Psoas muscle (tissue), 8 donors: ENCODE measurements at places on chromosomes 1 and 21. TPM values are rescaled to one million over a fixed set of nuclear protein-coding genes. Genes with fewer than 3 reads are reported as not detected.

The PRELP gene
- 5.4 TPM for polyA plus RNA-seq

DNA sequence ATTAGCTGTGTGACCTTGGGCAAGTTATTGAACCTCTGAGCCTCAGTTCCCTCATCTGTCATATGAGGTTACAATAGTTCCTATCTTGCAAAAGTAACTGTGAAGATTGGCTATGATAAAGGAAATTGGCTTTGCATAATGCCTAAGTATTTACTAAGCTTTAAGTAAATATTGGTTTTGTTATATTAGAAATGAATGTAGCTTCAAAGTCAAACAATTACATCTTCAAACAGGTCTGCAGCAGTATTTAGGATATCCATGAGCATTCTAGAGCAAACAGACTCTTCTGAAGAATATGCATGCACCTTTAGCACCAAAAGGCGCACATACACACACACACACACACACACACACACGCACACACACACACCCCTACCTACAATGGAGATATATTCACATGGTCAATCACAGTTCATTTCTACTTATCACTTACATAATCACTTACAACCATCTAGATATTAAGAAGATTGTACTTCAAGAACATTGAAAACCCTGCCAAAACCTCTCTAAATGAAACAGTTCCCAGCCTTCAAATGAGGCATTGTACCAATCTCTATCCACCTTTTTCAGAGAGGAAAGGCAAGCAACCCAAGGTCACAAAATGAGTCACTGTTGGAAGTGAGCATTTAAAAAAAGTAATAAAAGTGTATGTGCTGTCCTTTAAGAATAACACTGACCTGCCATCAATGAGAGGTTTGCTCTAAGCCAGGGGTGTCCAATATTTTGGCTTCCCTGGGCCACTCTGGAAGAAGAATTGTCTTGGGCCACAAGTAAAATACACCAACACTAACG lies 13.4 kb upstream of the FAM43B start:
- no peak for DNase-seq

- DNase-seq, result no peak
Measured at GRCh38 chr1:231724876-231725647, 98.5 kb downstream of the DISC1 start.

GRCh38 chr1:89060091-89060490 lies 4.9 kb downstream of the GBP1 start:
- DNase-seq, result no peak

GRCh38 chr21:27796106-27796505 lies 829.2 kb upstream of the ADAMTS5 start:
- DNase-seq, result no peak

GRCh38 chr1:67190942-67191341 lies 24.7 kb downstream of the IL23R start:
- DNase-seq, result no peak

The FBXO2 gene
- polyA plus RNA-seq, result 20.9 TPM

GRCh38 chr1:167463080-167463479 lies 55.2 kb downstream of the CD247 start:
- DNase-seq, result no peak

DNA sequence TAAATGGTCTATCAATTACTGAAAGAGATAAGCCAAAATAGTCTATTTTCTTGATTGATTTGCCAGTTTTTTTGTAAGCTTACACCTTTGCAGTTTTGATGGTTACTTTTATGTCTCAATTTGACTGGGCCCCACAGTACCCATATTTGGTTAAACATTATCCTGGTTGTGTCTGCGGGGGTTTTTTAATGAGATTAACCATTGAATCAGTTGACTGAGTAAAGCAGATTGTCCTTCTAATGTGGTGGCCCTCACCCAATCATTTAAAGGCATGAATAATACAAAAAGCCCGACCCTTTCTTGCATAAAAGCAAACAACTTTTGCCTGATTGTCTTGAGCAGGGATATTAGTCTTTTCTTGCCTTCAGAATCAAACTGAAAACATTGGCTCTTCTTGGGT lies 650.0 kb upstream of the RGS18 start:
- no peak for DNase-seq

- no peak for DNase-seq
Measured at GRCh38 chr1:66380452-66381212, 153.3 kb upstream of the SGIP1 start.

DNA sequence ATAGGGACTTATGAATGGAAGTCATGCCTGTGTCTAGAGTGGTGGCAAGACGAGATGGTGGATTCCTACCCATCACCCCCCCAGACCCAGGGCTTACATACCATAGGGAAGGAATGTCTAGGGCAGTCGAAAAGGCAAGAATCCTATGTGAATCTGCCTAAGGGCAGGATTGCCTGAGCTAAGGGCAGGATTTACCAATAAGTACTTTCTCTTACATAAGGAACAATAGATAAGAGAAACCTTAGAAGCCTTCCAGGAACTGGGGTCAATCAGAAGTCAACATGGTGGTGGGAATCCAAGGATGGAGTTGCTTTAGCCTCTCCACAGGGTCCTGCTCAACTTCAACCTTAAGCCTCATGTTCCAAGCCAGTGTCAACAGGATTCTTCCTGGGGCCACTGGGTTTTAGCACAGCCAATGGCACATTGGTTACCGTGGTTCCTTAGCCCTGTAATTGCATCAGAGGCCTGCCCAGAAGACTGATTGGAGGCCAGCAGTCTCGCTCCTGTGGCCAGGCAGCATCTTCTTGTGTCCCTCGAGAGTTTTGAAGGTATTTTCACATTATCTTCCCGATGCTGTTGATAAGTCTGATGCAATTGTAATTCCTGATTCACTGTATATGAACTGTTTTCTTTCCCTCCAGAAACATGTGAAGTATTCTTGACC lies 20.7 kb downstream of the BACE2 start:
- no peak for DNase-seq

GRCh38 chr1:221740993-221741702 lies 741 bp downstream of the DUSP10 start:
- DNase-seq, result peak; percentile 53

DNA sequence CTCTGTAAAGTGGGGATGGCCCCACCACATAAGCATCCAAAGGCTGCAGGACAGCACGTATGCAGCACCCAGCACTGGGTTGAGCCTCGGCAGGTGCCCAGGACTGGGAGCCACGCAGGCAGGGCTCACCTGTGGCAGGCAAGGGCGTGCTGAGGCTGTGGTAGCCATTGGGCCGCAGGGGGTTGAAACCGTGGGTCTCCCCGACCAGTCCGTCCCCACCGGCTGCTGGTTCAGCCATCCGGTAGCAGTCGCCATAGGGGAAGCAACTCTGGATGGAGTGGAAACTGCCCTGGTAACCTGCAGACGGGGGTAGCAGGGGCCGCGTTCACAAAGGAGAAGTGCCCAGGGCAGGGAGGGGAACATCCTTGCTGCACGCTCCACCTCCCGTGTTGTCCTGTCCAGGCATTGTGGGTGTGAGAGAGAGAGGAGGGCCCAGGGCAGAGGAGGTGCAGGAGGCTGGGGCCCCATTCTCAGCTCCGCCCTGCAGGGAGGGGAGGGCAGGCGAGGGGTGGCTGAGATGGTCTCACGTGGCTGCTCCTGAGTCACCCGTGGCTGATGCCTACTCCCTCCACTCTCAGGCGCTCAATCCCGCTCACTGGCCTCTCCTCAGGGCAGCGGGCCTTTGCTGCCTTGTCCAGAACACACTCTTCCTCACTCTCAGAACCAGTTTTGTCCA lies 49.9 kb downstream of the DMRTB1 start:
- DNase-seq, result no peak

DNA sequence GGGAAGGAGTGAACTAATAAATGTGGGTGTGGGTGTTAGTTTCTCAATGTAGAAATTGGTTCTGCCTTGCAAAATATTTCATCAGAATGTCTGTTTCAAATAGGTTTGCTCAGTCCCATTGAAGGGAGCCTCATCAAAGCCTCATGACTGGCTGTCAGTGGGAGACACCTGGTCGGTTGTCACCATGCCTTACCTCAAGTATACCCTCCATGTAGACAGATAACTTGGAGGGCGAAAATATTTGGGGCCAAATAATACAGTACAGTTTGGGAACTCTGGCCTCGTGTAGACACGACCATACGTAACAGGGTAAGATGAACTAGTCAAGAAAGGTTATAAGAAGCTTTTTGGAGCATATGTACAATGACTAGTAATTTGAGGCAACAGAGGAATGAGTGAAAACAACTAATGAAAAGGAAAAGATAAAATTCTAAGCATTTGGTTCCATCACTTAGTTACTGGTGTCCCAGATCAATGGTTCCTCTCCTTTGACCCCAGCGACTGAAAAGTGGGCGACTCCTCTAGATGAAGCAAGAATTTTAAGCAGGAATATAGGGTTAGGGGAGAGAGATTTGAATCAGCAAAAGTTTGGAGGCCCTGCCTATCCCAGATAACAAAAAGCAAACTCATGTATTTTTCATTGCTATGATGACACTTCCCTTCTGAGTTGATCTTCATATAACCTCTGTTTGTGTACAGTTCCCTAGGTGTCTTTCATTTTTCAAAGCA lies 163.9 kb downstream of the LRRC40 start:
- DNase-seq, result no peak

GRCh38 chr1:38817267-38818174 lies 42.1 kb downstream of the RRAGC start:
- no peak for DNase-seq

GRCh38 chr1:36098650-36099365 lies 10.1 kb downstream of the ADPRS start:
- no peak for DNase-seq

The LRRC38 gene
- polyA plus RNA-seq, result 5.1 TPM

DNA sequence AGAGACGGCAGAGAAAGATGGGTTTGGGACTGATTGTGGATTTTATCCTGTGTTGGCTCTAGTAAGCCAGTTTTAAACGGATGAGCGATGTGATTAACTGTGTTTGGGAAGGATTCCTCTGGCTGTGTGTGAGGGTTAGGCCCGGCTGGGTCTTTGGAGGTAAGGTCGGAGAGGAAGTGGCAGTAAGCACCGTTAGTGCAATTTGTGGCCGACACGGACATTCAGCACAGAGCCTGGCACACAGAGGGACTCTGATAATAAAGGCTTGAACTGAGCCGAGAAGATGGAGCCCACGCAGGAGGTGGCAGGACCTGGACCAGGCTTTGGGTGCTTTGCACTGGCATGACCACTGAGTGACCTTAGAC lies 1.3 kb downstream of the MTFR1L start:
- DNase-seq, result no peak

DNA sequence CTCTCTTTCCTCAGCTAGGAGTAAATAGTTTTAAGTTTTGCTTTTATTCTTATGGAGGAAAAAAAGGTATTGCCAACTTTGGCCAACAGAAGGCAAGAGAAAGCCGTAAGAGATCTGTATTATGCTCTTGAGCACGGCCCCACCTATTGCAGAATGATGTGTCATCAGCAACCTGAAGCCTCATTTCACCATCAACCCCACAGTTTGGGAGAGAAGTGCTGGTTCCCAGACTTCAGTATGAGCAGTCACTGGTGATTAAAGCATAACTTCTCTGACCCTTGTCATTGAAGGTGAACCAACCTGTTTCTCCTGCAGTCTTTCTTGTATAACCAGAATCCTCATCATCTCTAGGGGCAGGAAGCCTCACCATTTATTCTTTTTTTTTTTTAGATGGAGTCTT lies 100.2 kb downstream of the SIPA1L2 start:
- no peak for DNase-seq

- DNase-seq, result peak; percentile 30
Measured at GRCh38 chr1:229230140-229230892, 40.6 kb upstream of the RAB4A start.

GRCh38 chr21:36813052-36813451 lies 114.1 kb downstream of the SIM2 start:
- no peak for DNase-seq

The CLDN17 gene
- polyA plus RNA-seq, result not detected

The IL19 gene
- polyA plus RNA-seq, result not detected

The PRKAB2 gene
- polyA plus RNA-seq, result 24.0 TPM

- DNase-seq, result no peak
Measured at GRCh38 chr1:171083222-171083621, 7.5 kb upstream of the FMO3 start.

DNA sequence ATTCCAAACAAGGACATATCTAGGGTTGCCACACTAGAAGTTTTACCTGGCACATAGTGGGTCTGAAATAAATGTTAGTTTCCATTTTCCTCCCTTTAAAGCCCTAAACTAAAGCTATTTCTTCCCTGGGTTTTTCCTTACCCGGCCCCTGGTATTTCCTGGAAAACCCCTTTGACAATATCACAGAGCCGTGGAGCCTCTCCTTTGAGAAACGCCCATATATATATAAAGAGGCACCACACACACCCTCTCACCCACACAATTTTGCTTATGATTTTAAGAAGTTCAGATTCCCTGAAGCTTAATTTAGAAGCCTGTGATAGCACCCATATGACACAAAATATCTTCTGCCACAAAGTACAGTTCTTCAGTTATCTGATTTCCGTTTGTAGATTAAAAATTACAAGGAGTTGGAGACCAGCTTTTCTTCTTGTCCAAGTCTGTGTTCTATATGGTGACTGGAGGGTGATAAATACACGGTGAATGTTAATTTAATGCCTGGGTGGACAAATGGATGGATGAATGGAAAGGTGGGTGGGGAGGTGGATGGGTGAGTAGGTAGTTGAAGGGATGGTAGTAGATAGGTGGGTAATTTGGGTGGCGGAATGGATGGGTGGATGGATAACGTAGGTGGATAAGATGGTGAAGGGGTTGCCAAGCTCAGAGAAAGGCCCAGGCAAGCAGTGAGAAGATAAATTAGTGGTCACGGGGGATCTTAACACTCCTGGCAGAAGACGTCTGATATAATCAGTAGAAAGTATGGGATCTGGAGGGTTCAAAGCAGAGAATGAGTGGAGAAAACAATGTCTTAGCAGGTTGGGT lies 154.4 kb upstream of the FGGY start:
- no peak for DNase-seq

DNA sequence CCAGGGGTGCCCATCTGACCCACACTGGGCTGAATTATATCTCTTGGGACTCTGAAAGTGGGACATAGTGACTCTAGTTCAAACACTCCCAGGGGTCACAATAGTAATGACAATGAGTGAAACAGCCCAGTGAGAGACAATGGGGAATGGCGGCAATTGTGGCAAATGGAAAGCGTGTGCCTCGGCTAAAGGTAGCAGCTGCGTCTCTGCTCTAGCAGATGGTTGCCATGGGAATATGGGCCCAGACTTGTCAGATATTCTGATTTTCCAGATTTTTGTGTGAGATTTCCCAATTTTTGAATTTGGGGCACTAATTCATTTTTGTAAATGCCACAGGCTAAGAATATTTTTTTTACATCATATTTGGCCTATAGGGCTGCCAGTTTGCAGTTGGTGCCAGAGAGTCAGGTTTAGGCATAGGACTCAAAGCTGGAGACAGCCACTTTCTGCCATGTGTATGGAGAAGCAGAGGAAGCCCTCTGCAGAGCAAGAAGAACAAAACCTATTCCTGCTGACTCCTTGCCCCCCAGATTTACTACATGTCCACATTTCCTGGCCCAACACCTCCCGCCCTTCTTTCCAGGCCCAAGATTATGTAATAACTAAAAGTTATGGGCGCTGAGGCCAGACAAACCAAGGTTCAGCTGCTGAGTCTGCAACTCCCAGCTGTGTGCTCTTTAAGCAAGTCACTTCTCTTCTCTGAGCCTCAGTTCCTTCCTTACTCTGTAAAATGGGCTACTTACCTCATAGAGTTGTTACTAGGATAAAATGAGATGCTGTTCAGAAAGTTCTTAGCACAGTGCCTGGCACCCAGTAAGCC lies 21.6 kb upstream of the PTP4A2 start:
- no peak for DNase-seq

The RHD gene
- not detected for polyA plus RNA-seq
